Mesenteric fat pad (tissue), 1 donor: ENCODE measurements at places on chromosomes 3 and 15. TPM values are rescaled to one million over a fixed set of nuclear protein-coding genes. Genes with fewer than 3 reads are reported as not detected.

DNA sequence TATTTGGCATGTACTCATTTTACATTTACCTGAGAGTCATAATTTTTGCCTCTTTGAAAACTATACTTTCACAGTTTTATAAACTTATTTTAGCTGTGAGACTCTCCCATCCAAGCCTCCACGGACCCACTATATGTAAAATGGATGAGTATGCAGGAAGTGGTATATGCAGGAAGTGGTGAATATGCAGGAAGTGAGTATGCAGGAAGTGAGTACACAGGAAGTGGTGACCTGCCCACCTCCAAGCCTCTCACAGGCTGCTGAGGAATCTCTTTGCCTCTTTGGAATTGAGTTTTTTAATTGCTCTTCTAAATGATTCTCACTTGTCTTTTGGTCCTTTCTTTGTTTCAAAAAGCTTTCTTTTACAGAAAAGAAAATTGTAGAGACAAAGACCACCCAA, 85.2 kb downstream of the KBTBD8 start:
- DNase-seq, result no peak

HEMK1 gene
- total RNA-seq, result 15.5 TPM

GRCh38 chr3:123389628-123389918, 59.3 kb downstream of the ADCY5 start:
- no peak for DNase-seq

SERPINI2 gene
- total RNA-seq, result not detected

GABRB3 gene
- total RNA-seq, result 1.5 TPM

GRCh38 chr3:175590745-175591144, 731.6 kb downstream of the NAALADL2 start:
- no peak for DNase-seq

GRCh38 chr3:170864525-170865208, 5.3 kb downstream of the RPL22L1 start:
- no peak for DNase-seq

DCP1A gene
- 28.6 TPM for total RNA-seq

GRCh38 chr15:77544162-77544561, 88.5 kb downstream of the LINGO1 start:
- no peak for DNase-seq

- DNase-seq, result no peak
Measured at GRCh38 chr15:82910721-82911120, 41.8 kb downstream of the HOMER2 start.

- no peak for DNase-seq
Measured at GRCh38 chr3:156459434-156459833, 95.5 kb downstream of the SSR3 start.
